ENCODE measurements at places on chromosomes 5 and 9.

GRCh38 chr5:75152860-75153259, 83.8 kb downstream of the ANKRD31 start:
- DNase-seq = no peak

GRCh38 chr9:107569174-107569573, 79.6 kb upstream of the KLF4 start:
- no peak for DNase-seq

DNA sequence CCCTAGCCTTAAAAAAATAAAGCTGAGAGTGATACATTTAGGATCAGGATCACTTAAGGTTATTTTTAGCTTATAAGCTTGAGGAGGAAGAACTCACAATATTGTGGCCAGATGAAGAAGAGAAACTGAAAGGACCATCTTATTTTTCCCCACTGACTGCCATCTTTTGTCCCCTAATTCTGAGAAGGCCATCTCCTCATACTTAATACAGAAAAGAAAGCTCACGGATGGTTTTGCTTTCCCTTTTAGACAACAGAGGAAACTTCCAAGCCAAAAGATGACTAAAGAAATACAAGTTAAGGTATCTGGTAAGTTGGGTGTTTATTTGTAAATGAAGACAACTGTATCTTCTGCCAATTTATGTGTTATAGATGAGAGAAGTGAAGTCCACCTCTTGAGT, 36.4 kb downstream of the ERAP1 start:
- DNase-seq = no peak

GRCh38 chr5:22892441-22892840, 39.3 kb upstream of the CDH12 start:
- no peak for DNase-seq

- DNase-seq = no peak
Observed at GRCh38 chr5:5308319-5308718, 114.2 kb upstream of the ICE1 start.

DNA sequence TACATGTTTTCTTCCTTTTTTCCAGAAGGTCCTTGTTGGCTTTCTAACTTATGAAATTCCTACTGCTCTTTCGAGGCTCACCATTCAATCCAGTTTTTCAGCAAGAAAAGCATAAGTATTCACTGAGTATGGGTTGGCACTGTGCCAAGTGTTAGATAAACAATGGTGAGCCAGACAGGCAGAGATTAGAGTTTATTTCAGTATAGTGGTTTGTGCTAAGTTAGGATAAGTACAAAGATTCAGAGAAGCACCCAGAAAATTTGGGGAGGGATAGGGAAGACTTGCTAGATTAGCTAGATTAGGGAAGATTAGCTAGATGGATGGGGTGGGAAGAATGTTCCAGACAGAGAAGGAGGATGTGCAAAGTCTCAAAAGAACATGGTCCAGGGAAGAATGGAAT, 122.9 kb downstream of the OXCT1 start:
- no peak for DNase-seq

GRCh38 chr5:109620651-109621050, 69.1 kb upstream of the MAN2A1 start:
- no peak for DNase-seq

GRCh38 chr9:99824378-99825171, 2.9 kb downstream of the NR4A3 start:
- peak; percentile 57 for DNase-seq

DNA sequence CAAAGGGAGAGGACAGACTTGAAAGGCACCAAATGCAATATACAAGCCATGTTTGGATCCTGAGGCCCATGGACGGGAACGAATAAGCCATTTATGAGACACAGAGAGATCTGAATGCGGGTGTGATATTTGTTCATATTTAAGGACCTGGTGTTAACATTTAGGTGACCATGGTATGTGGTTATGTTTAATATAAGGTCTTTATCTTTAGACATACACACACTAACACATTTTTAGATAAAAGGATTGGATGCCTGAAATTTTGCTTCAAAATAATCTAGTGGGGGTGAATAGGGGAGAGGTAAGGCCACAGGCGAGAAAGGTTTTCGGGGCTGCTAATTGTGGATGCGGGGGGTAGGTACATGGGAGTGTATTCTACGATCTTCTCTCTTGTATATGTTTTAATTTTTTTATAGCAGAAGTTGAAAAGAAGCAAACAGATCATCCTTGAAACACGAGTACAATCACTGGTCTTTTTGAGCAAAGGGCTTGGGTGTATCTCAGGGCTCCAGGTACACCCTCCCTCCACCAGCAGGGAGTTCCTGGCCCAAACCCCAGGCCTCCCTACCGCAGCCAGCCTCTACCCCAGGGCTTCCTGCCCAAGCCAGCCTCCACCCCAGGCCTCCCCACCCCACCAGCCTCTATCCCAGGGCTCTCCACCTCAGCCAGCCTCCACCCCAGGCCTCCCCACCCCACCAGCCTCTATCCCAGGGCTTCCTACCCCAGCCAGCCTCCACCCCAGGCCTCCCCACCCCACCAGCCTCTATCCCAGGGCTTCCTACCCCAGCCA, 12.2 kb downstream of the AKNA start:
- DNase-seq = no peak

DNA sequence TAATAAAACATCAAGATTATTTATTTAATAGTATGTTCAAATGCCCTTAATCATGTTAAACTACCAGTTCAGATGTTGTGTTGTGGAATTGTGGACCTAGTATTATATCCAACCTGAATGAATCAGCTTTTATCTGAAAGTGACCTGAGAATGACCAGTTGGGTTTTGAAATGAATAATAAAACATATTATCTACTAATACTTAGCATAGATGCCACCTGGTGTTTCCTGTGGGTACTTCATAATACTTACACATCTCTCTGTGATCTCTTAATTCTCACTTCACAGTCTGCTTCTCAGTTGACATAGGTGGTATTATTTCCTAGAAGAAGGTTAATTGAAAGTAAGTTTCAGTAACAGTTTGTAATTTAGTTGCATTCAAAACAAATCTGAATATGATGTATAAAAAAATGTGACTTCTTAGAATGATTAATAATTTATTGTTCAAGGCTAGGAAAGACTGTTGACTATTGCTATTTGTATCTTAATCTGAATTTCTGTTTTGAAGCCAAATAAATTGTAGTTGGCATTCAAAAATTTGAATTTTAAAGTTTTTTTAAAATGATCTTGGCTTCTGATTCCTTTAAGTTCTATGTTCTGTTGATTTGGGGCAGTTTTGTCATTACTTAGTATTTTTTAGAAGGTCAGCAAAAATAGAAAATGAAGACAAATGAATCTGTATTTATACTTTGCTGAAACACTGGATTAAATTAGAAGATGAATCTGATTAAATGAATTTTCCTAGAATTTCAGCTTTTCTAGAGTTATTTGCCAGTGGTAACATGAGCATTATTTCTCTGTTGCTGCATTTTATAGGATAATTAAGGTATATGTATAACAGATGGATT, 48.2 kb downstream of the KIF2A start:
- no peak for DNase-seq

- DNase-seq = no peak
Observed at GRCh38 chr9:135078361-135078821, 9.1 kb upstream of the OLFM1 start.

DNA sequence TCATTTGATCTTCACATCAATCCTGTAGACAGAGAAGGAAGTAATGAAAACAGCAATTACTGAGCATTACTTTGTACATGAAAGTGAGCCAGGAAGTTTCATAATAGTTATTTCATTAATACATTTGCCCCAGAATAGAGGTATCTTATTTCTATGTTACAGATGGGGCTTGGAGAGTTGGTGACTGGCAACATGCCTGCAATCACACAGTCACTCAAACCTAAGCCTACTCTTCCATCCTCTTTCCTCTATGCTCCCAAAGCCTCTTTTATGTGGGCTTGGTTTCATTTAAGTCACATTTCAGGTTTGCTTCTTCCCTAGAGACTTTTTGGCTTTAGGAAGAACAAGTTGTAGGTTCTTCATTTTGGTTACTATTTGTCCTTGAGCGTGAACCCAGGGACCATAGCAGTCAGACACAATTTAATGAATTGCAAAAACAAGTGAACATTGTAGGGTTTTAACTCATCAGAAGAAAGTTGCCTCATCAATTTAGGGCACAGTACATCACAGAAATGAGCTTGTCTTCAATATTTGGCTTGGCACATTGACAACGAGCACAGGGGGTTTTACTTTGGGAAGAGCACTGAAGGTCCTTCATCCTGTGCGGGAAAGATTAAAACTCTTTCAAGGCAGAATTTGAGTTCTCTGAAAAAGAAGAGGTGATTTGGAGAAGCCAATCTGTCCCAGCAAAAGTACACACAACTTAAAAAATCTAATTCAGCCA, 381.1 kb downstream of the TMEM38B start:
- DNase-seq = no peak

- DNase-seq = no peak
Observed at GRCh38 chr5:147336876-147337275, 102.0 kb downstream of the STK32A start.

DNA sequence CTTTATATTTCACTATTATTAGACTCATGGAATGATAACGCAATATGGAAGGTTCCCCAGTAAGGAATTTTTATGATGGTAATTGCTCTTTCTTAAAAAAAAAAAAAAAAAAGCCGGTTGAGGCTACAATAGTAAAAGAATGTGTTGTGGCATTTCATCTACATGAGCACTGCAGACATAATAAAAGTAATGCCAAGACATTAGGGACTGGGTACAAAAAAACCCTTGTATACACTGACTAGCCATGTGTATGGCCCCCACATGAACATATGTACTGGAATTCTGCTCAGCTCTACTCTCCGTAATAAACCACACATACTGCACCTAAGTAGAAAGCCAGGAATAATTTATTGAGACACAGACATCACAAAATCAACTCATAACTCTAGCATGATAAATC, 218.4 kb downstream of the ADAMTS6 start:
- DNase-seq = no peak

GRCh38 chr5:83741571-83741970, 20.9 kb upstream of the HAPLN1 start:
- DNase-seq = no peak

- DNase-seq = no peak
Observed at GRCh38 chr5:153626836-153627235, 136.4 kb downstream of the GRIA1 start.

- no peak for DNase-seq
Observed at GRCh38 chr5:139776861-139777260, 18.7 kb upstream of the PSD2 start.

DNA sequence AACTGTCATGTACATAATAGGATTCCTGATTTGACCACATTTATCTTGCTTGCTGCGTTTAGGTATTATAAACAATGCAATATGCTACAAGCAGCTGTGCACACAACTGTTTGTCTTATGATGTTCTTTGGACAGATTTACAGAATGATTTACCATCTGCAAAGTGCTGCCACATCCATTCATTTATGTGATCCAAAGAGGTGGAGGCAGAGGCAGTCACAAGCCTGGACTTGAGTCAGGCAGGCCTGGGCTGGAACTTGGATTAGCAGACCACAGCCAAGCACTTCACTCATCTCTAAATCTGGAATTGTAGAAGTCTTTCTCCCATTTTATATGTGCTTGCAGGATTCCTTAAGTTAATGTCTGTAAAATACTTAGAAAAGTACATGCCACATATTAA, 149.0 kb downstream of the INSYN2B start:
- DNase-seq = no peak

- no peak for DNase-seq
Observed at GRCh38 chr5:67089200-67089725, 107.3 kb downstream of the CD180 start.

DNA sequence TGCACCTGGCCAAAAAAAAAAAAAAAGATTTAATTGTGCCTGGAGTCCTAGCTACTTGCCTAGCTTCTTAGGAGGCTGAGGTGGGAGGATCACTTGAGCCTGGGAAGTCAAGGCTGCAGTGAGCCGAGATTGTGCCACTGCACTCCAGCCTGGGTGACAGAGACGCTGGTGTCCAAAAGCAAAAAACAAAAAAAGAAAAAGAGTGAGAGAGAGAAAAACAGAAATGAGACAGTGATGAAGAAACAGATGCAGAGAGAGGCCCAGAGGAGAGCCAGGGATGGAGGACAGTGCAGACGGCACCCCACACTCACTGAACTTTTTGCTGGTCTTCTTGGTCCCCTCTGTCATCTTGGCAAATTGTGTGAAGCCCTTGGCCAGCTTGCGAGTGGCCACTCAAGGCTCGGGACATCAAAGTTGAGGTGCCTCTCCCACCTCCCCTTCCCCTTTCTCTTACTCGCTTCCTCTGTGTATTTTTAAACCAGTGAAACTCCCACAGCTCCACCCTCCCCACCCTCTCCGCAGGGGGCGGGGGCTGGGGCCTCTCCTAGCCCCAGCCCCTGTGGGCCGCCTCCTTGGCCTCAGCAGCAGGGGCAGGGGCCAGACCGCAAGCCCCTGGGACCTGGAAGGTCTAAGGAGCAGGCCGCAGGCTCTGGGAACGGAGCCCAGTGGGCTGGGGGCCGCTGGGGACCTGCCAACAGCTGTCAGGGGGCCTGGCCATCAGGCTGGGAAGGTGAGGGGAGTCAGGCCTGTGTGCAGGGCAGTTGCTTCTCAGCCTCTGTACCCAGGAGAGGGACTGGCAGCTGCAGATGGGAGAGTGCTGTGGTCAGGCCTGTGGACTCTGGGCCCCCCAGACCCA, at the start of gene SH2D3C:
Gene SH2D3C (minus strand): TSS at position 387 of the 856 bp plus-strand sequence. CDS start 39 bp downstream, at position 348.
- peak; percentile 51 for DNase-seq

DNA sequence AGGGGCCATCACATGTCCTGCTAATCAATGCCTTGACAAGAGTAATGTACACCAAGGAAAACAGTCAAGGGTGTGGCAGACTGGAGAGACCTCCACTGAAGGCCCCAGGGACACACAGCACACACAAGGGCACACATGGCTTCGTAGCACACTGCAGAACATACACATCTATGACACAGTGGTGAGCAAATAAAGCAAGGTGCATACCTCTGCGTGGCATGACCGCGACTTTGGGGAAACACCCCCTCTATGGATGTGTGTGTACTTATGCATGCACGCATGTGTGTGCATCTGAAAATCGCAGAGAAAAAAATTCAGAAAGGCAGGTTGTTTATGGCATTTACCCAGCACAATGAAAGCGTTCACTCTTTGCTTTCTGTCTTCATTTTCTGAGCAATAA, 20.5 kb downstream of the SEMA4D start:
- no peak for DNase-seq

DNA sequence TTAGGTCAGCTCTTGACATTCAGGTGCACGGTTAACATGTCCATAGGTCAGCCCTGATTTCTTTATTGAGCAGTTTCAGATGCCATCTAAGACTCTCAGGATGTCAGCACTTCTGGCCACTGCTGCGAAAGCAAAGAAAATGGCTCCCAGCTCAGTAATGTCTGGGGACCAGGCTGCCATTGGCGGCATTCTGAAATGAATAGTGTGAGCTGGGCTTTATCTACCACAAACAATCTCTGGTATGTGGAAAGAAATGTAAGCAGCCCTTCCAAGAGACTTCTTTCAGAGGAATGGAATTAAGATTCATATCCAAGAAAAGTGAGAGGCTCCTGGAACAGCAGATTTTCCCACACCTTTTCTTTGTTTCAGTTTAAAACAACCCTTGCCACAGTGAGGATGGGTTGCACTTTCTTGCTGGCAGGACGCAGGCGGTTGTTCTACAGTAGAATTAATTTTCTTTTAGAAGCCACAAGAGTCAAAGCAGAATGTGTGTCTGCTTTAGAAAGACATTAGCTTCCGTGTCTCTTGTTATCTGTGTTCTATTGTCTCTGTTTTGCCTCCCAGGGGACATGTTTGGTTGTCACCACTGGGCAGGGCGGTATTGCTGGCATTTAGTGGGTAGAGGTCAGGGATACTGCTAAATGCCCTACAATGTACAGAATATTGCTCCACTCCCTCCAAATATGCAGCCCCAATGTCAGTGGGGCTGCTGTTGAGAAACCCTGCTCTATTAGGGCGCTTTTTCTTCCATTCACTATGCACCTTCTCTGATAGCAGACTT, 149.9 kb upstream of the ANKH start:
- DNase-seq = no peak

Measured in activated T-helper 1 cell treated with anti-CD3 and anti-CD28 coated beads, Interleukin-12 subunit alpha, Interleukin-12 subunit beta, Interleukin-2, Interleukin-4 antibody, amounts not matched to agents 30 ng/mL and 10 ng/mL and 1 ng/mL, durations not matched to agents 14 hours and 24 hours and 36 hours (primary cell).